ENCODE measurements at places on chromosomes 6 and 20.
A peak's percentile ranks its signal among the peaks of the same experiment; 100 is the strongest.

DNA sequence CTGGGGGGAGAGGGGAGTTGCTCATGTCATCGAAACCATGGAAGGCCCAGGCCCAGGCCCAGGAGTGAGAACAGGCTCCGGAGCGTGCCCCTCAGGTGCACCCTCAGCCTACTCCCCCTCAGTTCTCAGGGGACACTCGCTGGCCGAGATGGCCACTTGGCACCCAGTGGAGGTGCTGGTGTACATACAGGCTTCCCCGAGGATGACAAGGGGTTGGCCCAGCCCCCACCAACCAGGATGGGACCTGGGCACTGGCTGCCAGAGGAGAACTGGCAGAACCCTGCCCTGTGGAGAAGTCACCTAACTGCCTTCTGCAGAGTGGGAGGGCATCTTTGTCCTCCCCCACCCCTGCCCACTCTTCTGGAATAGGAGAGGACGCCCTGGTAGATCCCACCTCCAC lies 9.5 kb downstream of the NKX2-2 start:
- peaks cover 21% of the 10 kb centered on the region for H3K4me1 ChIP-seq
- H3K27ac ChIP-seq: no peak overlapping the region
- no peak for DNase-seq

DNA sequence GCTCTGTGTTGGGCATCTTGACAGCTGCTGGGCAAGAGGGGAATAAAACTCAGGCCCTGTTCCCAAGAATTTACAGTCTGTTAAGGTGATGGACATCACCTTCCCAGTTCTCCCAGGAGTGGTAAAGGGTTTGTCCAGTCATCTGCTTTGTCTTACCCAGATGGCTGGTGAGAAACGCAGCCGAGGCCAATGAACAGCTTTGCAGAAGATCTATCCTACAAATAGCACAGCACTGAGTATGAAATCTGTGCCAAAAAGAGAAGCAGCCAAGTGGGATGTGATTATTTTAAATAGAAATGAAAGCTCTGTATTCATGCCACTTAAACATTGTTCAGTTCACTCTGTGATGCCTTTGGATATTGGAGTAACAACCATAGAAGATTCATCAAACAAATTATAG lies 132.7 kb upstream of the SLC22A16 start:
- no peaks in the 10 kb centered on the region for H3K4me1 ChIP-seq
- H3K27me3 ChIP-seq: no peaks in the 10 kb centered on the region
- no peak overlapping the region for H3K4me3 ChIP-seq
- DNase-seq: no peak
- peaks cover 5% of the 10 kb centered on the region for H3K36me3 ChIP-seq
- no peak overlapping the region for H3K27ac ChIP-seq

GRCh38 chr6:89508755-89509563 lies 76.0 kb downstream of the ANKRD6 start:
- H3K27ac ChIP-seq: no peak overlapping the region
- no peak overlapping the region for H3K4me3 ChIP-seq
- no peaks in the 10 kb centered on the region for H3K27me3 ChIP-seq
- no peak for DNase-seq
- no peaks in the 10 kb centered on the region for H3K4me1 ChIP-seq
- H3K36me3 ChIP-seq: no peaks in the 10 kb centered on the region

- no peaks in the 10 kb centered on the region for H3K36me3 ChIP-seq
- no peaks in the 10 kb centered on the region for H3K27me3 ChIP-seq
- no peak overlapping the region for H3K27ac ChIP-seq
- no peaks in the 10 kb centered on the region for H3K4me1 ChIP-seq
- H3K4me3 ChIP-seq: no peak overlapping the region
Measured at GRCh38 chr6:162078126-162078525, 649.4 kb downstream of the PRKN start.

- H3K4me3 ChIP-seq: no peak overlapping the region
- H3K27me3 ChIP-seq: no peaks in the 10 kb centered on the region
- no peaks in the 10 kb centered on the region for H3K36me3 ChIP-seq
Measured at GRCh38 chr6:113077794-113078193, 730.7 kb downstream of the RFPL4B start.

DNA sequence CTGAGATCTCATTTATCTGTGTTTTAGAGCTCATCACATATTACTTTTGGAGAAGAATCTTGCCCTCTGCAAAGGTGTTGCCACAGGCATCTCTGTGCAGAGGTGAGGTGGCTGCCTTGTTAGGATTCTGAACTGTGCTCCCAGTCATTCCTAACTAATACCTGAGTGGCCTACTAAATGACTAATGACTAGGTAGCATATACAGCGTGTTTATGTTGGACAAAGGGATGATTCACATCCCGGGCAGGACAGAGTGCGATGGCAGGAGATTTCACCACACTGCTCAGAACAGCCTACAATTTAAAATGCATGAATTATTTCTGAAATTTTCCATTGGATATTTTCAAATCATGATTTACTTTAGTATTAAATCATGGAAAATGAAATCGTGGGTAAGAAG lies 23.1 kb upstream of the CGA start:
- H3K4me3 ChIP-seq: no peak overlapping the region
- no peak for DNase-seq
- H3K27ac ChIP-seq: no peak overlapping the region
- H3K36me3 ChIP-seq: no peaks in the 10 kb centered on the region
- H3K27me3 ChIP-seq: no peaks in the 10 kb centered on the region

- no peaks in the 10 kb centered on the region for H3K27me3 ChIP-seq
- no peaks in the 10 kb centered on the region for H3K36me3 ChIP-seq
- no peak overlapping the region for H3K4me3 ChIP-seq
- DNase-seq: no peak
Measured at GRCh38 chr6:5765141-5765760, 241.5 kb downstream of the NRN1 start.

DNA sequence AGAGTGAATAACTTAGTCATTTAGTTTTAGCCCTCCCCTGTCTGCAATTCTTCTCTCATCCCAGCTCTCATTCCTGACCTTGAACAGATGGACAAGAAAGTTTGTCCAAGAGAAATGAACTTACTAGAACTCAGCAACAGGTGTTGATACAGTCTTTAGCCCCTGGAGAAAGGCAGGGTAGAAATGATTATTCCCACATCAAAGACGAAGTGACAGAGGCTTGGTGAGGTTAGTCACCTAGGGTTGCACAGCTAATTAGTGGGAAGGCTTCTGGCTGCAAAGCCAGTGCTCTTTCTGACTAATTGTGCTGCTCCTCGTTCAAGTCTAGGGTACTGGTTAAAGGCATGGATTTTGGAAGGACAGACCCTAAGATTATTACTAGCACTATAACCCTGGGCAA lies 4.5 kb downstream of the ZDHHC14 start:
- no peak for DNase-seq
- no peak overlapping the region for H3K4me3 ChIP-seq
- H3K27me3 ChIP-seq: no peaks in the 10 kb centered on the region
- no peak overlapping the region for H3K27ac ChIP-seq

- H3K4me1 ChIP-seq: peaks cover 9% of the 10 kb centered on the region
- H3K27ac ChIP-seq: no peak overlapping the region
- H3K36me3 ChIP-seq: no peaks in the 10 kb centered on the region
- no peak for DNase-seq
- no peaks in the 10 kb centered on the region for H3K27me3 ChIP-seq
Measured at GRCh38 chr6:166587631-166588413, 1.3 kb upstream of the RAMACL start.

GRCh38 chr6:2186516-2186915 lies 58.9 kb downstream of the GMDS start:
- H3K4me3 ChIP-seq: no peak overlapping the region
- DNase-seq: no peak
- no peaks in the 10 kb centered on the region for H3K4me1 ChIP-seq
- no peaks in the 10 kb centered on the region for H3K27me3 ChIP-seq

DNA sequence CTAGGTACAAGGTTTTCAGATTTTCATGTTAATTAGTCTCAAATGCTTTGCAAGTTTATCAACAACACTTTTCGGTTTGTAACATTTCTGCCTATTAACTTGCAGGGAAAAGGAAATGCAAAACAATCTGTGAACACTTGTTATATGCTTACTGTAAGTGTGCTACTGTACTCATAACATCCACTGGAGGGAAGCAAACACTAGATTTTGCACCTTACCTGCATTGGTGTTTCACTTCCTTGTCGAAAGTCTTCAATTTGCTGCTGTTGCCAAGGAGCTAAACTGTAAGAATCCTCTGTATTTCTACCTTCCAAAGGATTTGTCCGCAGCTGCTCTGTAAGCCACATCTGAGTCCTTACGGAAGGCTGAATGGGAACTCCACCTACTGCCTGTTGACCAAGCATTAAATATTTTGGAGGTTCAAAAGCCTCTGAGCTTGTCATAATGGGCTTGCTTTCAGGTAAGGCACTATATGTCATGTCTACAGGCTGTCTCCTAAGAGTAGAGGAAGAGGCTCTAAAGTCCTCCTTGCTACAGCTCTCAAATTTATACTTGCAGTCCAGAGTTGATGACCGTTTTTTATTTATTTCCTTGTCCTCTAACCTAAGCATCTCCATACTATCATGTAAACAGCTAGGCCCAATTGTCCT lies 17.3 kb downstream of the PLN start:
- H3K36me3 ChIP-seq: peaks cover 12% of the 10 kb centered on the region
- H3K27ac ChIP-seq: peak overlapping the region; percentile 5
- H3K27me3 ChIP-seq: no peaks in the 10 kb centered on the region
- peak; percentile 79 for DNase-seq

- no peak for DNase-seq
- H3K36me3 ChIP-seq: no peaks in the 10 kb centered on the region
- no peak overlapping the region for H3K4me3 ChIP-seq
- H3K27ac ChIP-seq: no peak overlapping the region
Measured at GRCh38 chr6:103797738-103798137, 1062.0 kb downstream of the HACE1 start.

- peaks cover 10% of the 10 kb centered on the region for H3K4me1 ChIP-seq
- H3K27ac ChIP-seq: no peak overlapping the region
- no peak overlapping the region for H3K4me3 ChIP-seq
- no peaks in the 10 kb centered on the region for H3K36me3 ChIP-seq
- no peaks in the 10 kb centered on the region for H3K27me3 ChIP-seq
- no peak for DNase-seq
Measured at GRCh38 chr6:116445102-116445501, 16.1 kb upstream of the CALHM6 start.

GRCh38 chr20:5315807-5316187 lies 957 bp downstream of the PROKR2 start:
- DNase-seq: no peak
- H3K36me3 ChIP-seq: no peaks in the 10 kb centered on the region
- peaks cover 32% of the 10 kb centered on the region for H3K27me3 ChIP-seq
- no peak overlapping the region for H3K27ac ChIP-seq
- H3K4me3 ChIP-seq: no peak overlapping the region
- H3K4me1 ChIP-seq: peaks cover 5% of the 10 kb centered on the region

- no peaks in the 10 kb centered on the region for H3K4me1 ChIP-seq
- no peak for DNase-seq
- H3K36me3 ChIP-seq: no peaks in the 10 kb centered on the region
- no peaks in the 10 kb centered on the region for H3K27me3 ChIP-seq
- no peak overlapping the region for H3K27ac ChIP-seq
- H3K4me3 ChIP-seq: no peak overlapping the region
Measured at GRCh38 chr20:24353135-24353690, 116.2 kb upstream of the SYNDIG1 start.

- no peak overlapping the region for H3K4me3 ChIP-seq
- H3K36me3 ChIP-seq: no peaks in the 10 kb centered on the region
- no peak overlapping the region for H3K27ac ChIP-seq
- DNase-seq: no peak
- H3K4me1 ChIP-seq: no peaks in the 10 kb centered on the region
Measured at GRCh38 chr6:127225497-127225896, 41.2 kb upstream of the RNF146 start.

DNA sequence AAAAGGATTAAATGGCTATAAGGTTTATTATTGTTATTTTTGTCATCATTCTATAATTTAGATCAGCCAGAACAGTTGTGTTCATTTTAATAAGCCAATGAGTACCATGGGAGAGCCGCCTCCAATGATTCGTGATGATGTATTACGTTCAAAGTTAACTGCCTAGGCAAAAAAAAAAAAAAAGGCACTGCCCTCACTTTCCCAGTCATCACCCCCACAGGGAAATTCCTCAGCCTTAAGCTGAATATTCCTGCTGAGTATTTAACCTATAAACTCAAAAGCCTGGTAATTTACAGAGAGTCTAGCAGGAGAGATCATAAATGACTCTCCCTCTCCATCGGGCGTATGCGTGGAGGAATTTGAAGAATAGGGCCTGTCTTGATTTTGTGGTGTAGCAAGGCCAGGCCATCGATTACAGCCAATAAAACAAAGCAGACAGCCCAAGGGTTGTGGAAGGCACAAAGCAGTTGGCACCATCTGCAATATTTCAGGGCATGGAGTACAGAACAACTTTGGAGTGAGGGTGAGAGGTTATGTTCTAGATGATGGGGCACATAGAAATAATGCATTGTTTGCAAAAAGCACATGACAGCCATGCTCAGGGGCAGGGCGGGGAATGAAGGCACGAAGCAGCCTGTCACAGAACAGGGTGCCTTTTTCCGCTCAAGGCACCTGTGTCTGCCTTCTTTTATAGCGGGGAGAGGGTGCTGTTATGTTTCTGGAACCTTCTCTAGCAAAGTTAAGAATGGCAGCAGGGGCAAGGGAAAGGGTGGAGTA lies 138.2 kb upstream of the DTNBP1 start:
- H3K4me1 ChIP-seq: no peaks in the 10 kb centered on the region
- H3K27ac ChIP-seq: no peak overlapping the region
- no peaks in the 10 kb centered on the region for H3K36me3 ChIP-seq
- no peak overlapping the region for H3K4me3 ChIP-seq

All from CD4-positive, alpha-beta T cell (primary cell).